ENCODE measurements at places on chromosomes 3 and 15.
A peak's percentile ranks its signal among the peaks of the same experiment; 100 is the strongest.

GRCh38 chr15:28984421-28985315, 98.9 kb downstream of the APBA2 start:
- no peak for DNase-seq

- no peak for DNase-seq
These were observed 28.6 kb upstream of the ACKR4 start for GRCh38 chr3:132568422-132568821.

GRCh38 chr3:39278616-39278935, 1.3 kb downstream of the CX3CR1 start:
- no peak for DNase-seq

GRCh38 chr3:53525765-53526703, 31.6 kb downstream of the CACNA1D start:
- no peak for DNase-seq

- DNase-seq: no peak
These were observed 63.5 kb downstream of the CMSS1 start for GRCh38 chr3:99881121-99881524.

GRCh38 chr3:108091498-108092250, 843 bp upstream of the CD47 start:
- no peak for DNase-seq

DNA sequence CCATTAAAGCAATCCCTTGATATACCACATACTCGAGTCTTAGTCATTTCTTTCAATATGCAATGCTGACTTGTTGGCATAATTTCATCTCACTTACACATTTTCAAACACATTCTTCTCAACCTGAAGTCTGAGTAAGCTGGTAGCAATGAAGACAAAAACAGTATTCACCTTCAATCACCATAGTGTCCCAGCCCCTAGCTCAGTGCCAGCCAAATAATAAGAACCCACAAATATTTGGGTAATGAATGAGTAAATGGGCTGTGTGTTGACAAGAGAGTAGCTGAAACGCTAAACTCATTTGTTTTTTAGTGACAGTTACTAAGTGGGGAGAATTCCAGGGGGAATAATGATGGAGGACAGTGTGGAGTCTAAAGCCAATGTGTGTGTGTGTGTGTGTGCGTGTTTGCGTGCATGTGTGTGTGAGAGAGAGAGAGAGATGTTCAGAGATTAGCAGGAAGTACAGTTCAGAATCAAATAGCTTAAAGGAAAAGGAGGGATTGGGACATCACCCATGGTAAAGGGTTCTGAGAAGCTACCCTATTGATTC, 165.7 kb downstream of the GAP43 start:
- peak; percentile 98 for DNase-seq

GRCh38 chr15:99486371-99487336, 79.1 kb upstream of the MEF2A start:
- peak; percentile 35 for DNase-seq

- no peak for DNase-seq
These were observed 80.9 kb downstream of the STT3B start for GRCh38 chr3:31613654-31614053.

DNA sequence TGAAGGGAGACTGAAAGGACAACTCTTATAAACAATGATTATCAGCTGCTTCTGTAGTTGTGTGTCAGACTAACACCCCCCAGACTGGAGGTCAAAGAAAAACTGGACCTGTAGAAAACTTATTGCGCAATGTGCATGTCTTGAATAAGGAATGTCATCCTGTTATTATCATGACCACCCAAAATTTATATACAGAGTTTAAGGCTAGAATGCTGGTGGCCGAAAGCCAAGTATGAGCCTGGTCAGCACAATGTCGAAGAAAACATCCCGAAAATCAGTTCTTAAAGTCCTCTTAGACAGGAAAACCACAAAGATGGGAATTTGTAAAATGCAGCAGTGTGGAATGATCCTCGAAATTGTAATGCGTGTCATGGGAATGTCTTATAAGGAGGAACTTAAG, 29.3 kb downstream of the RFTN1 start:
- DNase-seq: no peak

- no peak for DNase-seq
These were observed 29.5 kb upstream of the GABRG3 start for GRCh38 chr15:26941489-26941888.

DNA sequence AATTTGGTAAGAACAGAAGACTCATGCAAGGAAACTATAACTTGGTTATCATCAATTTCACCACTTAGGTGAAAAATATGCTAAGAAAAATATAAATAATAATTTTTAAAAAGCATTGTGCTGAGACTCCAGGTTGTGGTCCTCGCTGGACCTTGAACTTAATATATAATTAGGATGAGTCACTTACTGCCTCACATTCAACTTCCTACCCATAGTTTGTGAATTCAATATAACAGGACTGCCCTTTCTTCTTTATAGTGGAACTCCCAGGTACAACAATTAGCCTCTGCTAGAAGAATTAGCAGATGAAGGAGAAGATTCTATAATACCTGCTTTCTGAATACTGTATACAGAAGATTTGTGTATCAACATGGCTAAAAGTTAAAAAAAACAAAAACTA, 149.1 kb upstream of the SPRED1 start:
- no peak for DNase-seq

DNA sequence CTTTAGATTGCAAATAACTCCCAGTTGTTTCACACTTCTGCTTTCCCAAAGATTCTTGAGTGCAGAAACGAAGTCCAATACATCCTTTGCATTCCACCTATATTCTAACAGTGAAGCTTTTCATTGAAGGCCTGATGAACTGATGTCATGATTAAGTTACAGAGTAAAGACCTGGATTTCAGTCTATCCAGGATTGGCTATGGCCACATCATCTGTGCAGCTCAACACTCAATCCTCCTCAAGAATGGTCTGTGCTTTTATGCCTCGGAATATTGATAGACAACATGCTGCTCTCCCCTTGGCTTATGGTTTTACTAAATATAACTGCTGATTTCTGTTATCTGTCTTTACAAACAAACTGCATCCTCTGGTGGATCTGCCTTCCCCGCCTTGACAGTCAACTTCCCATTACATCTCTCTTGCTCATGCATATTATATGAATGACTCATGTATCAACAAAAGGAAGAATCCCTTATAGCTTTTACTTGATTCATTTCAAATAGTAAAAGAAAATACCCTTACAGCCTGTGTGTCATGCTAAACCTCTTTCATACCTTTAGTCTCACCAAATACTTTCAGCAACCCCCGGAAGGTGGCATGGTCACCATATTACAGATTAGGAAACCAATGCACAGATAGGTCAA, 59.5 kb downstream of the SCN11A start:
- peak; percentile 85 for DNase-seq

GRCh38 chr3:132535575-132536441, 61.3 kb upstream of the ACKR4 start:
- peak; percentile 68 for DNase-seq

GRCh38 chr15:55535436-55535835, 27.4 kb upstream of the DNAAF4 start:
- no peak for DNase-seq

DNA sequence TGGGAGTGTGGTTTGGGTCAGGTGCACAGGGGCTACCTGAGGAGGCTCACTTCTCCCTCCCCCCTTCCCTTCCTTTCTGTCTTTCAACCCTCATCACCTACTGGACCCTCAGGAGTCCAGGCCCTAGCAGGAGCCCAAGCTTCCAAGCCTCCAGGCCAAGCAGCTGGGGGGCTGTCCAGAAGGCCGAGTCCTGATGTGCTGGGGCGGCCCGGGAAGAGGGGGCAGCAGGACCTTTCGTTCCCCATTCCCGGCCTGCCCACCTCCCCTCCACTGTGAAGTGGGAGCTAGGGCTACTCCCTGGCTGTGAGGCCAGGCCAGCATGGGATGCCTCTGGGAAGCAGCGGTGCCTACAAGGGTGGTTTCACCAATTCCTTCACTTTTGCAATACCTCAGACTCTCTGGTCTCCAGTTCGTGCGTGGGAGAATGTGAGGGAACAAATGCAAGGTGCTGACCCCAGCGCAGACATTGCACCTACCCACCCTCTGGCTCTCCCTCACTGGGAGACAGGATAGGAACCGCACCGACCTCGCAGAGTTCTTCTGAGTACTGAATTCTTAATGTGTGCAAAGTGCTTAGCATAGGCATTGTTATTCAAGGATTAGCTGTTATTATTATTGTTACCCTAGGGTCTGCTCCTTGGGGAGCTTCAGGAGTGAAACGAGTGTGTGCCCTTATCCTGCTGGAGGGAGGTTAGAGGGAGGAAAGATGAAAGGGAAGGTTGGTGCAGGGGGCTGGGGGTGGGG, 2.5 kb downstream of the EPHB3 start:
- DNase-seq: no peak

GRCh38 chr3:76010252-76010651, 224.9 kb upstream of the ZNF717 start:
- DNase-seq: no peak

DNA sequence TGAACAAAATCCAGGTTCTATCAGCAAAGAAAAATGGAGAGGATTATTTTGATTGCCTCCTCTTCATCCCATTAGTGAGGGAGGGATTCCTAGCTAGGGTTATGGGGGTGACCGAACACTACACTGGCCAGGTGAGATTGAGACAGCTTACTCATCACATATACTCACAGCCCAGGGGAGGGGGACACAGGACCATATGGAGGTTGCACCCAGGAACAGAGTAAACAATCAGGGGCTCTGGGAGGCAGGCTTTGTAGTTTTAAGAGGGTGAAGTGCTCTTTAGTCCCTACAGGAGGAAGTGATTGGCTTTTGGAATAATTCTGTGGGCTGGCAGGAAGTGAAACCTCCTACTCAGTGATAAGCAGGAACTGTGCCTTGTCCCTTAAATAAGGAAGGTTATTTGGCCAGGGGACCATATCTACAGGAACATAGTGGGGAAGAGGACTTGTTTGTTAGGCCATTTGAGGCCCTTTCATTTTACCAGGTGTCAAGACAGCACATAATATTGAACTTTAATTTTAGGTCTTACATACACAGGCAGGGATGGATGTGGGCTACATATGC, 17.5 kb upstream of the KCTD6 start:
- DNase-seq: no peak

- no peak for DNase-seq
These were observed 952.6 kb downstream of the AGBL1 start for GRCh38 chr15:87032295-87032694.

GRCh38 chr3:139132976-139133375, 88.3 kb upstream of the PRR23C start:
- no peak for DNase-seq

DNA sequence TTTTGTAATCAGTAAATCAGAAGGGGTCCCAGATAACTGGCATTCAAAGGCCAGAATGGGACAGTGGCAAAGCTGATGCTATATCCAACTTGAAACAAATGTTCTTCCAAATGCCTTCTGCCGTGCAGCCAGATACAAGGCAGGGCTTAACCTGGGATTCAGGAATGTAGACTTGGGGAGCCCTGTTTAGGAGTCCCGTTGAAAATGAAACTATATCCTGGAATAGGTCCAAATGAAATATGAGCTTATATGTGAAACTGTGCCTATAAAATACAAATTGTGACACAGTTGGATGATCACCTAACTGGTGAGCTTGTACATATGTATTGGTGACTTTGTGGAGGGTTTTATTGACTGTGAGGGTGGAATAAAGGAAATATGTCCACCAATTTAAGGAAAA, 28.7 kb downstream of the FRMD4B start:
- DNase-seq: peak; percentile 58

DNA sequence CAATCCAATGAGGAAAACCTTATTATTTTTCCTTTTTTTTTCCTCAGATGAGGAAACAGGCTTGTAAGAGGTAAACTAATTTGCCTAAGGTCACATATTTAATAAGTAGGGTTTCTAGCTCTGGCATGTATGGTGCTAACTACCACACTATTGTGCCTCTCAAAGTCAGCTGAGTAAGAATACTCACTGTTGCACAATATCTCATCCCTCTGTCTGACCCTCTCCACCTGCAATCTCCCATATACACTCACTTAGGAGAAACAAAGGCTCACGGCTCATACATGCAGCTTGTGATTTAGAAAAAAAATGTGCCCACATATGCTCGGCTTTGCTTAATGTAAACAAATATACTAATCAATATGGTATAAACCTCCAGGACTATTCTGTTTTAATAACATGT, 10.4 kb upstream of the ARIH1 start:
- peak; percentile 39 for DNase-seq

DNA sequence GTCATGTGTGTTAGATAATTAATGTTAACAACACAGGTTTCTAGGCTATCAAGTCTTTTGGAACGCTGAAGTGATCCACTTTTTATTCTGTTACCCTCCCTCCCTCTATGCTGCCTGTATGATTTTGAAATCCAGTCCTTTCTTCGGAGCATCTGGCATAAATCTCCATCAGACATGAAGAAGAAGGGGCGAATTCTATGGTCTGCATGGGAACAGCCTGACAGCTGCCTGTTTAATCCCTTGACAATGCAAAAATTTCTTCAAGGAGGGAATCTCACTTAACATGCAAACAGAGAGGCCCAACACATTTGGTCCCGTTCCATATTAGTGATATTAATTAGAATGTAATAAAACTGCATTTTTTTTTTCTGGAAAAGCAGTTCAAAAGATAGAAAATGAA, 145.2 kb downstream of the VGLL3 start:
- no peak for DNase-seq

DNA sequence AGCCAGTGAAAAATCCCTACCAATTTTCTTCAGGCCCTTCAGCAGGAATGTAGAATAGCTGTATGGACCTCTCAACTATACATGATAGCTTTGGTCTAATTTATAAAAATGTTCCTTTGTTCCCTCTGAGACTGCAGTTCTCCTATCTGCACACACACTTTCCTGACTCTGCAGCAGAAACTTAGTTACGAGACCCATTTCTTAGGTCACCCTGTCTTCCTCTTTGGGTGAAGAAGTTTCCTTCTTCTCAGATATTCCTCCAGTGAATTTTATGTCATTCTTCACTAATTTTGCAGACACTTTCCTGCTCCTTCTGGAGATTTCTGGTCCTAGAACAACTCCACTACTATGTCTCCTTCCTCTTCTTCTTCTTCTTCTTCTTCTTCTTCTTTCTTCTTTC, 42.6 kb downstream of the CD200R1L start:
- no peak for DNase-seq

- peak; percentile 28 for DNase-seq
These were observed 492.4 kb upstream of the FRG2C start for GRCh38 chr3:75171630-75172230.

GRCh38 chr3:66037986-66038369, 740 bp downstream of the MAGI1 start:
- no peak for DNase-seq

DNA sequence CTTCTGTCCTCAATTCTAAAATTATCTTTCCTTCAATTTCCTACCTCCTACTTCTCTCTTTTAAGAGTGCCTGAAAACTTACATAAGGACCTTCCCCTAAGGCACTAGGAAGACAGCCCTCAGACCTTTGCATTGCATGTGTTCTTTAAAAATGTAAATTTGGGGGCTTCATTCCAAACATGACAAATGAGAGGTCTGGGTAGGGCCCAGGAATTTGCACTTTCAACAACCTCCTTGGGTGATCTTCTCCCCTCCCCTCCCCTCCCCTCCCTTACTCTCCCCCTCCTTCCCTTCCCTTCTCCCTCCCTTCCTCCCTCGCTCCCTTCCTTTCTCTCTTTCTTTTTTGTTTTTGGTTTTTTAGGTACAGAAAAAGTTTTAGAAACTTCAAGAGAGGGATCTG, 18.7 kb downstream of the USF3 start:
- DNase-seq: no peak

- DNase-seq: no peak
These were observed 1.9 kb downstream of the ARPP19 start for GRCh38 chr15:52566889-52567288.

All from bronchial epithelial cell (primary cell).